Activated CD4-positive, alpha-beta T cell treated with anti-CD3 and anti-CD28 coated beads for 48 hours (primary cell): ENCODE measurements at places on chromosomes 1 and 21.

DNA sequence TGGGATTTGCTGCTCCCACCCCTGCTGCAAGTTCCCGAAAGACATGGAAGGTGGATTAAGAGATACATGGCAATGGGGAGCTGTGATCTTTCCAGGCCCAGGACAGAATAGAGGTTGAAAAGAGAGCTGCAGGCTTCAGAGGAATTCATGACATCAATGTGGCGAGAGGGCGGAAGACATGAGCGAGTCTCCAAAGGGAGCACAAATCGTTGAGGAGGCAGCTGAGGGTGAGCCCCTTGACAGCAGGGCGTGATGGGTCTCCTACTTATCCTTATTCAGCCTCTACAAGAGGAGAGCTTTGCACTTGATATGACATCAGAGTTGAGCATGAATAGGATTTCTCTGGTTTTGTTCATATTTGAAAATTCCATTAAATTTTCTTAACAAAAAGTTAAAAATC, 45.5 kb upstream of the TACSTD2 start:
- no peak for DNase-seq

GRCh38 chr1:68230484-68230802, 1.9 kb downstream of the WLS start:
- no peak for DNase-seq

DNA sequence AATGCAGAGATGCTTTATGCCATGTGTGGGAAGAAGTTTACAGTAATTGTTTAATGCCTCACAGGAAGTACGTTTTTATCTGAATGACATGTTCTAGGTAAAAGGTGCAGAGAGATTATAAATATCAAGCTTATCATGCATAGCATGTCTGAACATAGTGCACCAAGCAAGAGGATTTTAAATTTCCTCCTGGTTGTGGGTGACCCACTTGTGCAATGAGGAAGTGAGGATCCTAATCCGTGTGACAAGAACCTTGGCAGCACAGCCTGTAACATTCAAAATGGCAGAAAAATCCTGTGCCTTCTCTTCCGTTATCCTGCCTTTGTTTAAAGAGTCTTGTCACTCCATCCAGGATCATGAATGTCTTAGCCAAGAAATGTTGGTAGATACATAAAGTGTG, 75.6 kb downstream of the PLA2G4A start:
- no peak for DNase-seq

GRCh38 chr1:36369061-36369861, 16.5 kb downstream of the STK40 start:
- peak; percentile 91 for DNase-seq

DNA sequence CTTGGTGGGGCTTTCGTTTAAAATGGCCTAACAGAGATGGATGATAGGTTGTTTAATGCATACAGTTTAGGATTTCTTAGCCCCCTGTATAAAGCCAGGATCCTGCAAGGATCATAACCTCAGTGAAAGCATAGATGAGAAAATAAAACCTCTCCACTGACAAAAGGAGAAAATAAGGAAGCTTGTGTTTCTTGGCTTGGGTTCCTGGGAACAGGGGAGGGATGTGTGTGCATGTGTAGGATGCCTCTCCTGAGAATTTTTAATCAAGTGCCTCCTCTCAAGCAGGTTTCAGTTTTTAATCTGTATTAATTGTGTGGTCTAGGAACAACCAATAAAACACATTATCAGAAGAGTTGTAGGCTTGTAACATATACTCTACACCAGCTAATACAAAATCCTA, 26.1 kb downstream of the PRKACB start:
- DNase-seq, result no peak

DNA sequence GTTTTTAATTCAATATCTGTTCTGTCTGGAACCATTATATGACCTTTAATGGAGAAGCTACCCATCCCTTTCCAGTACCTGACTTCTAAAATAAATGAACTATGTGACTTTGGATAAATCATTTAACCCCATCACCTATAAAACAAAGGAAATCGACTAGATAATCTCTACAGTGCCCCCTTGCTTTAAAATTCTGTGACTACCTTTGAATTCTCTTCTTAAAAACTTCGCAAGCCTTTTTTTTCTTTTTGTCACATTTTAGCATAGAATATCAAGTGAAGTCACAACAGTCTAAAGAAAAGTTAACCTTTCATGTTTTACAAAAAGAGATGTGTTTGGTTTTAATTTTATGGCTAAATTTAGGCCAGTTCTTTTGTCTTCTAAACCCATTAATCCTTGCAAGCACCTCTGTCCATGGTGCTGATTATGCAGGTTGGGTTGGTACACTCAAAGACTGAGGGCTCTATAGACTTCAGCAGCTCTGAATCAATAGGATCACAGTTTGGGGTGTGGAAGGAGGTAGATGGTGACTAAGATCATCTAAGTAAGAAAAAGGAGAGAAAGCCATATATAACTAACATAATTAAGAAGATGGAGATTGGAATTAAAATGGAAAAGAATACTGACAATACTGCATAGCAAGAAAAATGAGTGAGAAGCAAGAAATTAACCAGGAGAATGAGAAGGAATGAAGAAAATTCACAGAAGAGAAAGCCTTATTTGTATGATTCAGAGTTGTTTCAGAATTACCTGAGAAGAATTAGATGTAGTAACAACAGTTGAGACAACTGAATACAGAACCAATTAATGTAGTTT, 59.2 kb downstream of the TBX15 start:
- DNase-seq, result peak; percentile 2
